Left hindlimb (tissue), 1 donor: ENCODE measurements at places on chromosomes 2 and 18.
A peak's percentile ranks its signal among the peaks of the same experiment; 100 is the strongest.

GRCh38 chr2:174334781-174335251 is at the start of gene SP9:
SP9 (plus strand) TSS chr2:174334954; CDS start chr2:174335093, 139 bp downstream.
- peak; percentile 66 for DNase-seq

DNA sequence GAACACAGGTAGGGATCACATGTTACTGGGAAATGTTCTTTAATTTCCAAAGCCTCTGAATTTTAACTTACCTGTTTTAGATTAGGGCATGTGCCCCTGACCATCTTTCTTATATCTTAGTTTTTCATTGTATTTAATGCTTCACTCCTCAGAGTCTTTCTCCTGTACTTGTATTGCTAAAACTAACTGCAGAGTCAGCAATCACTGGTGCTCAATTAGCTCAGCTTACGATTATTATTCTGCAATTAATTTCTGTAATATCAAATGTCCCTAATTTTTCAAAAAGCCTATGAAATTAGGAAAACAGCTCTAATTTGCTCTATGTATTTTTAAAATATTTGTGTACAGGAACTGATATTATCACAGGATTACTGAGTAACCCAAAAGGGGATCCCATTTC is 693.2 kb upstream of the SLC8A1 start:
- no peak for DNase-seq

GRCh38 chr2:4020153-4020552 is 316.8 kb downstream of the DCDC2C start:
- no peak for DNase-seq

DNA sequence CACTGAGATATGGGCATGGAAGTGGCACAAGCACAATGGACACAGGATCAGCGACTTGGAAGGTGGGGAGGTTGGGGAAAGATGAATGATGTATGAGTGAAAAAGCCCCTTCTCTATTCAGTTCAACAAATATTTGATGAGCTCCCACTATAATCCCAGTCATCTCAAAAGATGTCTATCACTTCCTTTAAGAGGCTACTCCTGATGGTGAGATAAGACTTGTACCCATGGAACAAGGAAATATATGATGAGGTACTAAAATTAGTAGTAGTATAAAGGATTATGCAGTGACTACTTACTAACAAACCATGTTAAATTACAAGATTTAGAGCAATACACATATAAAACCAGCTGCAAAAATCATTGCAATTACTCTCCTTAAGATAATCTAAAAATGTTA is 107.8 kb upstream of the COL5A2 start:
- no peak for DNase-seq

GRCh38 chr2:202172439-202173211 is 65.8 kb downstream of the SUMO1 start:
- DNase-seq = no peak

GRCh38 chr2:229937537-229937936 is 15.2 kb downstream of the FBXO36 start:
- DNase-seq = no peak

DNA sequence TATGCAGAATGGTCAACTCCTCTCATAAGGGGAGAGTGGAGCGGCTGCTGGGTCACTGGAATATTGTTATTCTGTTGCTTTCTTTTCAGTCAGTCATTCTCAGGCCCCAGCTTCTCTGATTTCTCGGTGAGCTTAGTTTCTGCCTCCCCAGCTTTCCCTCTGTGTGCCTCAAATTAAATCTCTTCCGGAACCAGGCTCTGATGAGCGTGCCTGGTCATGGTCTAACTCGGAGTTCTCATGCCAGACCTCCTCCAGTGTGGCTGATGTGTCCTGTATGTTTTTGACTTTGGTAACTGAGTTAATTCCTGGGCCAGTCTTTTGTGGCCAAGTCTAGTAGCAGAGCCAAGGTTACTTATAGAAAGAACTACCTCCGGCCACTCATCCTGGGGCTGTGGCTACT is 4.9 kb upstream of the STK11IP start:
- no peak for DNase-seq

GRCh38 chr2:158319269-158319668 is 137.3 kb downstream of the CCDC148 start:
- no peak for DNase-seq

DNA sequence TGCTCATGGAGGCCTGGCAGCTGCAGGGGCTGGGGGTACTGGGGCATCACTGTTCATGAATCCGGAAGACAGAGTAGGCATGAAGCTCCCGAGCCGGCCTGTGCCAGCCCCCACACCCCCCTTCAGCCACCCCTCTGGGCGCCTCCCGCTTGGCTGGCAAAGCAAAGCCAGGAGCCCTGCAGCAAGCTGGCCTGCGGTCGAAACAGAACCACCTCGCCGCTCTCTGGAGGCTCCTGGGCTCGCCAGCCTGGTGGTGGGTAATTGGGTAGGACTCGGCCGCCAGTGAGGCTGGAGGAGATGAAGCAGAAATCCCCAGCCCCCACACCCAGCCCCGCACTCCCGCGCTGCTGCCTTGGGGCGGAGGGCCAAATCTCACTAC is 70.9 kb upstream of the GPC1 start:
- DNase-seq = peak; percentile 67

GRCh38 chr2:39718483-39718882 is 52.8 kb downstream of the TMEM178A start:
- DNase-seq = no peak

GRCh38 chr2:137888845-137889244 is 75.4 kb upstream of the HNMT start:
- peak; percentile 56 for DNase-seq

DNA sequence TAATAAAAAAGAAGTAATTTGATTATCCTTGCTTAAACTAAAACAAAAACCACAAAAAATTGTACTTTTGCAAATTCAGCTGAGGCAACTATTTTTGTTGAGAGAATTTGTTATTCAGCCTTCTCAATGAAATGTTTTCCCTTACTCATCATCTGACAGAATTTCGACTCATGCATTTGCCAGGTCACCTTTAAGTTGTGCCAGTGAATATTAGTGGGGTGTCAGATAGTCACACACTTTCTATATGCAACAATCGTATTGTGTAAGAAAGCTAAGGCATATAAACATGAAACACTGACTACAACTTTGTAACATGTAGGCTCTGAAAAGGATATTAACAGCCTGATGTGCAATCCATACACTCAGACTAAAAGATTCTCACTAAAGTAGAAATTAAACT is 1653.1 kb upstream of the SLC39A10 start:
- DNase-seq = no peak

DNA sequence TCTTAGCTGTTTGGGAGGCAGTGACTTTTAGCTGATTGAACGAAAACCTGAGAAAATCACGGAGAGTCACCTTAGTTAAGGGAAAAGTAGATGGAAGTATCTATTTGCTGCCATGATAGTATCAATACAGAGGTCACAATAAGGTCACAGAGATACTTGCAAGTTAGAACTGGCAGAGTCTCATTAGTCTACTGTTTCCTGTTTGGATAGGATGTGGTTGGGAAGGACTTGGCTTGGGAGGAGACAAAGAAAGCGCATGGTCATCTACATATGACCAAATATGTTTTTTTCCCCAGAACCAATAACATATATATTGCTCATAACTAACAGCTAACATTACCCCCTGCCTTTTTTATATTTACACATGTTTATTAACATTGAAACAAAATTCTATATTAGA is 78.4 kb upstream of the AQP4 start:
- DNase-seq = no peak

GRCh38 chr2:228725031-228725430 is 543.5 kb upstream of the SPHKAP start:
- no peak for DNase-seq

DNA sequence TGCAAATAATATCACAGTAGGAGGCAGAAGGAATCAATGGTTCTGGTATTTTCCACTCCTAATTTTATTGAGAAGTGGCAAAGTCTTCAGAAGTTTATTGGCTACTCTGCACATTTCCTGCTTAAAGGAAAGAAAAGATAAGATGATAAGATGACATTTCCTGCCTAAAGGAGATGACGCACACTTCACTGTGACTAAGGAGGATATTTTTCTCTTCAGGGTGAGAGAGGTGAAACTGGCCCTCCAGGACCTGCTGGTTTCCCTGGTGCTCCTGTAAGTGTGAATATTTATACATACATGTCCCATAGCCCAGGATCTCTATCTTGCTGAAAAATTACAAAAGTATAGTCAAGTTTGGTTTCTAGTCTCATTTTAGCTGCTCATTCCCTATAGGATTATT is 27.9 kb downstream of the COL3A1 start:
- no peak for DNase-seq

GRCh38 chr18:12657684-12658425 is at the start of gene SPIRE1:
SPIRE1 (minus strand) TSS chr18:12658107; CDS start chr18:12657866, 241 bp downstream.
- peak; percentile 74 for DNase-seq

- DNase-seq = no peak
Observed at GRCh38 chr2:113996671-113997594, 107.0 kb downstream of the ACTR3 start.

- DNase-seq = no peak
Observed at GRCh38 chr18:23963443-23964165, 51.0 kb upstream of the TTC39C start.

DNA sequence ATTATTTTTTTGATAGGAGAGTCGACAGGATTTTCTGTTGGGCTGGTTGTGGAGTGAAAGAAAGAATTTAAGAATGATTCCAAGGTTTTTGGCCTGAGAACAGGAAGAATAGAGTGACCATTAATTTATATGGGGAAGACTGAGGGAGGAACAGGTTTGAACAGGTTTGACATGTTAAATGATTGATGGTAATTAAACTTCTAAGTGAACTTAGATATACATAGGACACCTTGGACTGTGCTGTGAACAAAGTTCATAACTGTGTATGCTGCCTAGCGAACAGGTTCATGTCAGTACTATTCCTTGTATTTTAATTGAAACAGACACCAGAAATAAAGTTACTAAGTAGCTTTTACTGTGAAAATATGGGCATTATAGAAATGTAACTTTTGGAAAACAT is 212.0 kb downstream of the SPAG16 start:
- no peak for DNase-seq

DNA sequence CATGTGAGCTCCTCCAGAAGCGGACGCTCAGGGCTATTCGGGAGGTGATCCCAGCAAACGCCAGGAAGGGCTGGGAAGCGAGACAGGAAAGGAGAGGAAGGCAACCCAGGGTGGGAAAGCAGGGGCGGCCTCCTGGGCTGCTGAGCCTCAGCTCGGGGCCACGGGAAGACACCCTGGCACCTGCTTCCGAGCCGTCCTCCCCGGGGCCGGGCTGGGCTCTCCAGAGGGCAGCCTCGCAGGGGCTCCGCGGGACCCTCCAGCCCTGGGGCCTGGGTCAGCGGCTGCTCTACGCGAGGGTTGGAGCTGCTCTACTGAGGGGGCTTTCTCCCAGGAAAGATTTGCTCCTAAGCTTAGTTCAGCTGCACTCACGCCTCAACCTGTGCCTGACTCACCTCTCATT is 34.0 kb downstream of the TIMM21 start:
- DNase-seq = no peak

DNA sequence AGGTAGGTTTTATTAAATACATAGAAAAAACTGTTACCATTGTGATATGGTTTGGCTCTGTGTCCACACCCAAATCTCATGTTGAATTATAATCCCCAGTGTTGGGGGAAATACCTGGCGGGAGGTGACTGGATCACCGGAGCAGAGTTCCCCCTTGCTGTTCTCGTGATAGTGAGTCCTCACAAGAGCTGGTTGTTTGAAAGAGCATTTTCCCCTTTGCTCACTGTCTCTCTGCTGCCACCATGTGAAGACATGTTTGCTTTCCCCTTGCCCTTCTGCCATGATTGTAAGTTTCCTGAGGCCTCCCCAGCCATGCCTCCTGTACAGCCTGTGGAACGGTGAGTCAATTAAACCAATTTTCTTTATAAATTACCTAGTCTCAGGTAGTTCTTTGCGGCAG is 352.7 kb upstream of the SLC39A10 start:
- DNase-seq = no peak

- DNase-seq = no peak
Observed at GRCh38 chr2:48205137-48205798, 299.0 kb upstream of the FBXO11 start.

DNA sequence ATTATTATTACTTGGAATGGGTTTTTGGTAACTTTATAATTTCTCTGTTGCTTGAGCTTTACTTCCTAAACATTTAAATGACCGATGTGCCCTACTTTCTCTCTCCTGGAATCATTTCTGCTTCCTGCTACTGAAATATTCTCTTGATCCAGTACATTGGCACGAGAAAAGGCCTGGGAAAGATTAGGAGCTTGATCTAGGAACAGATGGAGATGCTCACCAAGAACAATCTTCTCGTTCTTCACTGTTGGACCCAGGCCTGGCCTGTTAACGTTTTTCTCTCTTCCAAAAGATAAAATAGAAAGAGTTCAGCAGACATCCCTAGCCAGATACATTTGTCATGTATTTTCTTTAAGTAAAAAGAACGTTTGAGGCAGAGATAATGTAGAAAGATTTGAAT is 1356.8 kb upstream of the CRIM1 start:
- DNase-seq = no peak

DNA sequence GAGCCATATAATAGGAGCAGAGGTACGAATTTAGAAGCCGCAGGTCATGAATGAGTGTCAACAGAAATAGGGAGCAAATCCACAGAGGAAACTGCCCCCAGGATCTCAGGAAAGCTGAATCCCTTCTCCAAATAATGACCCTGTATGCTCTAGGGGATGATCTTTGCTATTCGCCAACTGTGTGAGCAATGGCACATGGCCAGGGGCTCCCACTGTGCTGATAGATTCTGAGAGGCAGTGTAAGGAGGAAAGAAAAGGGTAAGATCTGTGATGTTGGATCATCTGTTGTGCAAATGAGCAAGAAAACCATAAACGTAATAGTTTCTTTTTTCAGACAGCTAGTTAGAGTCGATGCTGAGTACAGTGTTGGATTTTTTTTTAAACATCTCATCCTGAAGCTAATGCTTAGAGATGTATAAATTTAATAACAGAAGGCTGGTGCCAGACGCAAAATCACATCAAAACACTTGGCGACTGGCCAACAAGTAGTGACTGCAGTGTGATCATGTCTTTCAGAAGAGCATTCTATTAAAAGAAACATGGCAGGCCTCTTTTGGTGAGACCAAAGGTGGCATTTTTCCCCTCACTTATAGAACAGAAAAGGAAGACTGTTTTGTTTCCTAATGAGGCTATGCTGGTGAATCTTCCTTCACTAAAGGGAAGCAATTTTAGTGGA is 77.4 kb downstream of the ABCA12 start:
- no peak for DNase-seq

GRCh38 chr2:209806318-209806717 is 34.7 kb downstream of the UNC80 start:
- DNase-seq = no peak

- no peak for DNase-seq
Observed at GRCh38 chr2:16745466-16745865, 79.8 kb upstream of the CYRIA start.

DNA sequence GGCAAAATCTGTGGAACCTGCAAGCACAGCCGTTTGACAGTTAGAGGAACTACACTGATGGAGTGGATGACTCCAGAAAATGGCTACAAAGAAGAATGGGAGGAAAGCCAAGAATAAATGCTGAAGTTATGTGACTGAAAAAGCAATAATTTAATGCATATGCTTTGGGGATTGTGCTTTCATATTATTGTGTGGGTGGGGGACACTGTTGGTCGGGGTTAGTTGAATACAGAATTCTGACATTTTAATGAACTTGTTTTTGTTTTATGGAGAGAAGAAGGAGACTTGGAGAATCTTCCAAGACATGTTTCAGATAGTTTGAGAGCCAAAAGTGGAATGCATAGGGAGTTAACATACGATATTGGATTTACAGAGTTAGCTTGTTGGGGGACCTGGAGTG is 68.5 kb downstream of the NRP2 start:
- no peak for DNase-seq

GRCh38 chr2:98295721-98296414 is 50.4 kb upstream of the CNGA3 start:
- DNase-seq = no peak

- DNase-seq = no peak
Observed at GRCh38 chr2:40242315-40242714, 209.6 kb downstream of the SLC8A1 start.
